ENCODE measurements at places on chromosomes 7 and 10.

- DNase-seq, result no peak
Observed at GRCh38 chr10:31121757-31122577, 90.3 kb upstream of the ZNF438 start.

DNA sequence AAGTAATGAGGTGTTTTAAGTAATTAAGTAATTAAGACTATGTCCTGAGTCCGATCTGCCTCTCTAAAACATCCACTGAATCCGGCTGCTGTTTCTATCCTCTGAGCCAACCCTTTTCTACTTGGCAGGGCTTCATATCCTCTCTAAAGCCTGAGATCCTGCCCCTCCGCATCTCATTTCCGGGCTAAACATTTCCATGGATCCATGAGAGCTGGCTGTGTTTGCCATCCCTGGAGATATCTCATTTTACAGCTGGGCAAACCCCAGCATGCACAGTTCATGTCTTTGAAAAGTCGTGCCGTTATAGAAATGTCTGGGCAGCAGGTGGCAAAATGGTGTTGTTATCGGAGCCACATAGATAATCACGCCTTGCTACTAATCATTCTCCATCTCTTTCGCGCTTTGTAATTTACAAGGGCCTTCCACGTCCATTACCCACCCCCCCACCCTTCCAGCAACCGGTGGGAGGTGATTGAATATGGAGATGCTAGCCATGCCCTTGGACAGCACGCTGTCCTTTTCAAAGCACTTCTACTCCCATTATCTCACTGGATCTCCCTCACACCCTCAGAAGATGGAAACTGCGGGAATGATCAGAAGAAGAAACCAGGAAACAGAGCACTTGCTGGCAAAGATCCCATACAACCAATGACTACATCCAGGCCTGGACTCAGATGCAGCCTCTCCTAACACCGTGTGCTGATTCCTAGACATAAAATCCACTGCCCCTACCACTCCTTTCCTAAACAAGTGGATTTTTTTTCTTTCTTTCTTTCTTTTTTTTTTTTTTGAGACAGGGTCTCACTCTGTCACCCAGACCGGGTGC lies 1189.2 kb downstream of the TYW1 start:
- DNase-seq, result no peak

- no peak for DNase-seq
Observed at GRCh38 chr7:55070271-55070743, 51.5 kb downstream of the EGFR start.

DNA sequence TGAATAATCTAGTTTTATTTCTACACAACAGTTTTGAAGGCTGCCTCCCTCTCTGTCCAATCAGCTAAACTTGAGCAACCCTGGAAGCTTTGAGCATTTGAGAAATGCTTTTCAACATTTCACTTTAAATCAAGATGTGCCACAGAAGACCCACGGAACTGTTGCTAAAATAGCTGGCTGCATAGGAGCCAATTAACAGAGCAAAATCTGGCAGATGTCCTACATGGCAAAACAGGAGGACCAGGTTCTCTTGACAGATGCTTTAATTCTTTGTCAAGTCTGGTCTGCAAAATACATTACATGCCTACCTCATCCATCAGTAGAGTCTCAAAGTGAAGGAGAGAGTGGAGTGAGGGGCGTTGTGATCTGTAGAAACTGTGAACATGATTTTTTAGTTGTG lies 185.9 kb downstream of the DPY19L1 start:
- DNase-seq, result no peak

GRCh38 chr7:112042631-112043030 lies 163.6 kb downstream of the DOCK4 start:
- no peak for DNase-seq

DNA sequence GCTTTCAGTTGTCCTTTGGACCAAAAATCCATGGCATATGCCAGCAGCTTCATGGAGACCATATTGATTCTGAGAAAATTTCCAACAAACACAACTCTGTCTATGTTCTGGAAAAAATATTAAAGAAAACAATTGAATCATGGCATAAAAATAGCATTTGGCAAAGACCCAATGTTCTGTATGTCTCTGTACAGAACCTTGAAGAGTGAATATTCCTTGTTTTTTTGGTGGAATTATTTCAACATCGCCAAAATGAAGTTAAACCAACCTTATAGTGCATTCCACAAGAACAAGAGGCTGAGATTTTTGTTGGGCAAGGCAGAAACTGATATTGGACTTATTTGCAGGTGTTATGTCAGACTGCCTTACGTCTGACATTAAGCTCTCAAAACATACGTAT lies 53.3 kb upstream of the SLC16A12 start:
- DNase-seq, result no peak

DNA sequence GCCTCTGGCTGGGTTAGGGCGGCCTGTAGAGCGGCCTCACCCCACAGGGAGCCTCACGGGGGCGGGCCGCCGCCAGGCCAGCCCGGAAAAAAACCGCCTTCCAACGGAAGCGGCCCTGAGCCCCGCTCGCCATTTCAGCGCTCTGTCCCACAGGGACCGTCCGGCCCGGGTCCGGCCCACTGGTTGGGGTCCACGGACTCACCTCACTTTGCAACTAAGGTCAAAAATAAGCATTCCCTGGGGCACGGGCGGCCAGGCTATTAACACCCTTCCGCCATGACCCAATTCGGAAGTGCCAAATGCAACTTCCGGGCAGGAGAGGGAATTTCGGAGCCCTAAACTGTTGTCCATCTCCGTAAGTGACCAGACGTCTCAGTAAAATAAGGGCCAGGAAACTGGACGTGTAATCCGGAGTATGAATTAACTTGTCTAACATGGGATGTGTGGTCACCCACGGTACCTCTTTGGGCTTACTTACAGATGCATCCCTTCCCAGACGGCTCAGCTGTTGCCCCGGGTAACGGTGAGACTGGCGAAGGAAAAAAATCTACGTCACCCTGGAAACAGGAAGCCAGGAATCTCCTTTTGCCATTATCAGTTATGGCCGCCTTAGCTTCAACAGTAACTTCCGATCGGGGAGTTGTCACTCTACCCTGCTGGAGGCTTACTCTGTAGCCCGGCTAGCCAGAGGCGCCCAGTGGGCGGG lies at the start of gene BBIP1:
BBIP1 (minus strand) TSS at position 538 of the 706 bp plus-strand sequence. CDS start 1,023 bp downstream, outside the sequence.
- no peak for DNase-seq

DNA sequence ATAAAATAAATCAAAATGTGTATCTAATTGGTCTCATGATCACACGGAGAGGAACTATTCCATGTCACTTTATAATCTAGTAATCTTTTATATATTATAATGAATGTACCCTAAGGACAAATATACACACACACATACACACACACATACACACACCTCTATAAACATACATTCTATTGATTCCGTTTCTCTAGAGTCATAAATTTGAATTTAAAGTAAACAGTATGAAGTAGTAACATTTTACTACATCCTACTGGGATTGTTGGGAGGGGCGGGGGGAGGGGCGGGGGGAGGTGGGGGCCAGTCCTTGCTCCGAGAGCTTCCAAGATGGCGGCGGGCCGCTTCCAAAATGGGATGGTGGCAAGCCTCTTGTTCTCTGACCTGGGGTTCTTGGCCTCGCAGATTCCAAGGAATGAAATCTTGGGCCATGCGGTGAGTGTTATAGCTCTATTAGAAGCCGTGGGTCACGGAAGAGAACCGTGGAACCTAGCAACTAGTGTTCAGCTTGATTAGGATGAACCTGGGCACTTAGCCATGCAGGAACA lies 143.2 kb downstream of the REEP3 start:
- DNase-seq, result no peak

- no peak for DNase-seq
Observed at GRCh38 chr7:155355745-155356144, 58.1 kb downstream of the INSIG1 start.

DNA sequence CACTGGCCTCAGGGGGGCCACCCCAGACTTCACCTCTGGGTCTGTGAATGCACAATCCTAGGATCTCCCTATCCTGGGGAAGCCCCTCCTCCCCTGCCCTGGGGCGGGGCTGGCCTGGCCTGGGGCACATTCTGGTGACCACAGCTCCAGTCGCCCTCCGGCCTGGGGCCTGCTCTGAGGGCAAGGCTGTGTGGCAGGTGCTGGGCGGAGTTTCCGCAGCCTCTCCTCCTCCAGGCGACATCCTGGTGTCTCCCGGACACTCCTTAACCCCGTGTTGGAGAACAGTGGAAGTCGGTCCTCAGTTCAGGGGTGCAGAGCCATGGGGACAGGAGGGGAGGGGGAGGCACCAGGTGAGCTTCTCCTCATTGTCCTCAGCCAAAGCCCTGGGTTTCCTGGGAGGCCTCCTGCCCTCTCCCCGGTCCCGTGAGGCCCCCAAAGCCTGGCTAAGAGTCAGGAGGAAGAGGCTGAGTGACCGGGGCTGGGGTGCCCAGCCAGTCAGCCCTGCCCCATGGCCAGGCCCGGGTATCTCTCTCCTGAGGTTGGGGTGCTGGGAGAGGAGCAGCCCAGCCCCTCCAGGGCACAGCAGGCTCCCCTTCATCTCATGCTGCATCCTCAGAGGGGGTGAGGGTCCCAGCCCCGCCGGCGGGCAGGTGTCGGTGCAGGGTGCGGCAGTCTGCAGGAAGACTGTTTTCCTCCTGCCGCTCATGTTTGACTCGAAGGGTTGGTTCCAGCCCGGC lies 22.6 kb downstream of the UNCX start:
- DNase-seq, result no peak
